ENCODE measurements at places on chromosomes 13 and 19.

- no peak for DNase-seq
Measured at GRCh38 chr13:113002913-113003290, 33.9 kb downstream of the MCF2L start.

DNA sequence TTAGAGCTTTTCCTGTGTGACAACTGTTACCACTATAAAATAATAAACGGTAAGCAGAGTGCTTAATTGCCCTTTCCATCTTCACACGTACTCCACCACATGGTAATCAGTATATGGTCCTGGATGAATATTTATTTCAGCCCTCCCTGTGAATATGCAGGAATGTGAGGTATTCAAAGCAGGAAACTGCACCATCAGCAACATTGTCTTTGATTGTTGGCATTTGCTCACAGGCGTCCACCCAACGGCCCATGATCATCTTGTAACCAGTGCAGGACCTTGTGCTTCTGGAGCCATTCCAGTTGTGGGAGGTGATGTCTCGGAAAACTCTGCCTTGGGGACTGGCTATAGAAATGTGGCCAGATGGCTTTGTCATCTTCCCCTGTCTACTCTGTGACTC is 132.6 kb downstream of the COG6 start:
- no peak for DNase-seq

DNA sequence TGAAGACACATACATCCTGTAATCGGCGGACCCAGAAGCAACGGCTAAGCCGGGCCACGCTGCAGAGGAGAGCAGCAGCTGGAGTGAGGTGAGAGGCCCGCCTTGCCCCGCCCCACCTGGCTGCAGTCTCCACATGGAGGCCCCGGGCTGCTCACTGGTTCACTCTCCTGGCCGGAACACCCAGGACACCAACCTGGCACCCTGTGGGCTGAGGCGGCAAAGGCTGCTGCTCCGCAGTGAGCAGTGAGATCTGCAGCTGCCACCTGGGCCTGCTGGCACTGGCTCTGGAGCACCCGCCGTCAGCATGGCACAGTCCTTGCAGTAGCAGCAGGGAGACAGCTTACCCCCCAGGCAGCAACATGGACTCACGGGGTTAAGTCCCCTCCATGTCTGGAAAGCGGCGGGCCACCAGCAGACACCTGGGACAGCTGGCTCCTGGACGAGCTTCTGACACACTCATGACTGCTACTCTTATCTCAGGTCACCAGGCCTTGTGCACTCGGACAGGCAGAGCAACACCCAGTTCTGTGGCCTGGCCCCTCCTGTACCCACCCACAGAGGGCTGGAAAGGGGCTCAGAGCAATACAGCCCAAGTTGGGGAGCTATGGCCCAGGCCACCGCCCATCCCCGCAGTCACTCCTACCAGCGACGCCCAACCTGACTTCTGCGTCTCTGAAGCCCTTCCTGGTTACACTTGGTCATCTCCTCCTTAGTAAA is 13.2 kb upstream of the KPTN start:
- DNase-seq = no peak

DNA sequence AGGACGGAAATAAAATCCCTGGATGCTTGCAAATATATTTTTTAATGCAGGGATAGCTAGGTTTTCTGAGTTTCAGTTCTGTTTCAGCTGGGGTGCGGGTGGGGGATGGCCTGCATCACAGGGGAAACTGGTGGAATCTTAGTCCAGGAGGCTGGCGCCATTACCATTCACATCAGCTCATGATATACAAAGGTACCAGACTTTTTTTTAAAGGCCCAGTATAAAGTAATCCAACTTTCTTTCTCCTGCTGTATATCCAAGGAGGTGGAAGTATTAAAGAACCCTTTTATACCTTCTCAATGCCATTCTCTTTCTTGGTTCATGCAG is 343.8 kb downstream of the KCNRG start:
- no peak for DNase-seq

- DNase-seq = no peak
Measured at GRCh38 chr19:55368701-55369563, 1.3 kb downstream of the IL11 start.

DNA sequence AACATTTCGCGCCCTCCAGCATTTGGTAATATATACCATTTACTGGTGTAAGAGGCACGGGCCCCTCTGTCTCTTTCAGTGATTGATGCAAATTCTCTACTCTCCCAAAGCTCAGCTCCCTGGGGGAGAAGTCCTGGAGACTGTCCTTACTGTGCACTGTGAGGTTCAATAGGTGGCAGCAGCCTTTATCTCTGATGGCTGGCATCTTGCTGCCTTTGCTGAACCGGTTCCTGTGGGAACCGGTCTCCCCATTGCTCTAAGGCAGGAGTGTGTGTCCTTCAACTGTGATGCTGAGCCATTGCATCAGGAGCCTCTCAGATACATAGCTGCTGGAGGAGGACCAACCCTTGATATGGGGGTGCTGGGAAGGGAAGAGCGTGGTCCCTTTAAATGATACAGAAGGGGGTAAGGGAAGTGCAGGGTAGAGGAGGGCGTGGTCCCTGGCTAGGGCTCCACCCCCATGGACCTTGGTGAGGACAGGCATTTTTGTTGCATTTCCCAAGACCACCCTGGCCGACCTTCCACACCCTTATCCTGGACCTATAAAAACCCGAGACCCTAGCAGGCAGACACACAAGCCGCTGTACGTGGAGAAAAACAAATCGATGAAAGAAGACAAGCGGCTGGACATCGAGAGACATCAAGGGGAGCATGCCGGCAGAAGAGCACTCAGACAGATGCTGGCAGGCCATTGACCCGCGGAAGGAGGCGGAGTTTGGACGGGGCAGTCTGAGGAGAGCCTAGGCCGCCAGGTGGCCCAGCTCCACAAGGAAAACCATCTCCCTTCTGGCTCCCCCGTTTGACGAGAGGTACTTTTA is 41.1 kb upstream of the GTF3A start:
- no peak for DNase-seq

DNA sequence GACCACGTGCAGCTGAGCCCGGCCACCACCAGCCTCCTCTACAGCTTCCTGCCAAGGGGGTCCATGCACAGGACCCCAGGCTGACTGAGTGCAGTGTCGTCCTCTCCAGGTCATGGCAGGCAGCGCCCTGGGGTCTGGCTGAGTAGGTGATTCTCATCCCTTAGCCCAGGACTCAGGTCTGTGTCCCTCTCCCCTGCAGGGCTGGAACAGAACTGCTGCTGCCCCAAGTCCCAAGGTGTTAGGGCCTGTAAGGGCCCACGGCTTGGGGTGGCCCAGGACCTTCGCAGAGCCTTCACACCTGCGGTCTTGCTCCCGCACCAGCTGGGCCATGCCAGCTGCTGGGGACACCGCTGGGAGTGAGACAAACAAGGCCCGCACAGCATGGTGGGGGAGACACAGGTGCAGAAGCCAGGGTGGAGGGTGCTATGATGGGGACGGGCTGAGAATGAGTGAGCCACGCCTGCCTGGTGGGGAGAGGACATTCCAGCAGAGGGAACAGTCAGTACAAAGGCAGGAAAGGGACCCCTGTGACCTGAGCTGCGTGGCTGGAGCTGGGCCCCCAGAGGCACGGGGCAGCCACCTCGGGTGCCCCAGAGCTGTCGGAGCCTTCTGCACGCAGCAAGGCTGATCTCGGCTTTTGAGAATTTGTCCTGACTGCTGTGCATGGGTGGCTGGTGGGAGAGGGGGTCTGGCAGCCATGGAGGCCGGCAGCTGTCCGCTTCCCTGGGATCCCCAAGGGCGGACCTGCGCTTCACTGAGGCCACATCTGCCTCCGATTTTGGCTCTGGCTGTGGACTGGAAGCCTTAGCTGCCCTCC is 11.9 kb downstream of the PLEKHF1 start:
- no peak for DNase-seq

DNA sequence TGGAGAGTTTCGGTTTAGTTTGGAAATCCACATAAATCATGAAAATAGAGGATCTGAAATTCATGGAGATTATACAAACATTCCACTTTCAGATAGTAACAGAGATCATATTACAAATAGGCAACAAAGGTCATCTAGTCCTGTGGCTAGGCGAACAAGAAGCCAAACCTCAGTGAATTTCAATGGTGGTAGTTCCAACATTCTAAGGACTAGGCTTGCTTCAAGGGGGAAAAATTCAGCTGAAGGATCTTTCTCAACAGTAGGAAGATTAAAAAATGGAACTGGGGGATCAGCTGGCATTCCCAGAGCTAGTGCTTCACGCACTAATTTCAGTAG is 47.0 kb downstream of the FOXO1 start:
- DNase-seq = peak; percentile 66

DNA sequence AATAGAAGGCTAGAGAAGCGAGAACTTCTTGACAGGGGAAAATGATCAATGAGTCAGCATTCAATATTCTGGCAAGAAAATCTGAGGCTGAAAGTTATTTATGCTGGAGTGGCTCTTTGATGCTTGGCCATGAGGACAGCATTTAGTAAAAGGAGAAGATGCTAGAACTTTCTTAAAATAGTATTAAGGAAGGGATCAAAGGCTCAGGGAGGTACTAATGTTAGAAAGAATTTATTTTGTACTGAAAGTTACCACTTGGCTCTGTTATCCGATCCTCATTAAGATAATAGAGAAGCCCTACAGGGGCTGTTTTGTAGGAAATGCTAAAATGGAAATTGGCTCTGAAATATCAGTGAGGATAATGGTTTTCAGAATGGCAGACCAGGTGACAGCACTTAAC is 1774.6 kb upstream of the PCDH20 start:
- DNase-seq = peak; percentile 51

GRCh38 chr19:19403373-19403901 is 2.0 kb upstream of the GATAD2A start:
- DNase-seq = peak; percentile 30

GRCh38 chr13:110610955-110611595 is 4.3 kb upstream of the NAXD start:
- DNase-seq = no peak

- no peak for DNase-seq
Measured at GRCh38 chr19:325173-325936, 19.2 kb downstream of the MIER2 start.

- DNase-seq = peak; percentile 73
Measured at GRCh38 chr19:36420961-36421748, 2.7 kb upstream of the ZFP82 start.

GRCh38 chr19:32041681-32042292 is 303.6 kb upstream of the ZNF507 start:
- peak; percentile 21 for DNase-seq

- DNase-seq = no peak
Measured at GRCh38 chr13:29621841-29622240, 26.4 kb upstream of the SLC7A1 start.

GRCh38 chr13:87671753-87672605 is 808 bp downstream of the SLITRK5 start:
- DNase-seq = no peak

DNA sequence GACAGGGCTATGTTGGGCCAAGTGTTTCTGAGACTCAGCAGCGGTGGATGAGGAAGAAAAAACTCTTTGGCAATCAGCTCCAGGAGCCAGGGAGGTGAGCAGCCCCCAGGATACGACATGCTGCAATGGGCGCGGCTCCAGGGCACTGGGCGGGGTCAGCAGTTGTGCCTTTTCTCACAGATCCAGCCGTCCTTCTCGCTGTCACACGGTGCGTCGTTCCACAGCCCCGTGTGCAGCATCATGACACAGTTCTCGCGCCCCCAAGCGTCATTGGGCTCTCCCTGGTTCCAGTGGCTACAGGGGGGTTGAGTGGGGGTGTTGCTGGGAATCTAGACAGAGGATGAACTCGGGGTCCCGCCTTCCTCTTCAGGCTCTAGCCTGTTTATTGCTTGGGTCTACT is 2.7 kb downstream of the CLEC4G start:
- DNase-seq = no peak

- no peak for DNase-seq
Measured at GRCh38 chr13:34730961-34731360, 211.1 kb upstream of the NBEA start.

DNA sequence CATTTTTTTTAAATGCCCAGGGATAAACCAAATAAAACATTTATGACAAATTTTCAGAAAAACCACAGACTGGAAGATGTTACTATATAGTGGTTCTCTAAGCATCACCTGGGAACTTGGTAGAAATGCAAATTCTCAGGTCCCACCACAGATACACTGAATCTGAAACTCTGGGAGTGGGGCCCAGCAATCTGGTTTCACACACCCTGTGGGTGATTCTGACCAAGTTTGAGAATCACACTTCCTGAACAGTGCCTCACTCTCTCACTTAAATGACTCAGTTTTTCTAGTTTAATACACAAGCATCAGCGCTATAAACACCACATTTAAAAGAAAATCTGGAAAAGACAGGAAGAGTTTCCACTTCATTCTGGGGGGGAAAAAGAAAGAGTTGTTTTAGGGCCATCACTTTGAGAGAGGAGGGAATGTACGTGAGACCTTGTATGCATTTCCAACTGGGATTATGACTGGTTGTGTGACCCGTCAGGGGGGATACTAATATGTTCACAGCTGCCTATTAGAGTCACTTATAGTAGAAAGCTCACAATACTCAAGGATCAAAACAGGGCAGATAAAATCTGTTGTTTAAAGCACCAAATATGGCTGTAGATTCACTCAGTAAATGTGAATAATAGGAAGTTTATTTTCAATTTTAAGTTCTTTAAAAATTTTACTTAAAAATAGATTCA is 567.7 kb downstream of the GPC6 start:
- no peak for DNase-seq

DNA sequence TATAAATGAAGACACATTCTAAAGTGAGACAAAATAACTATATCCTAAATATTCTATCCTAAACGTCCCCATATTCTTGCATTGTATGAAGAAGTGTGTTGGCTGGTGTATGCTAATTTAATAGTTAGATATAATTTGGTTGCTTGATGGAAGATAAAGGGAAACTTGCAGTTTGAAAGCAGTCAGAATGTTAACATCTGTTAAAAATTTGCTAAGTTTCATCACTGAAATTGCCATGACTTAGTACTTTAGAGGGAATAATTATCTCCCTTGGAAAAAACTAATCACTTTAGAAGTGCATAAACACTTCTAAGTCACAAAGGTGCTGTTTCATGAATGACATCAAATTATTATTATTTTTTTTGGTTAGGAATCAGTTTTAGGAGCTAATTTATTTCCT is 61.6 kb downstream of the ITGBL1 start:
- no peak for DNase-seq

DNA sequence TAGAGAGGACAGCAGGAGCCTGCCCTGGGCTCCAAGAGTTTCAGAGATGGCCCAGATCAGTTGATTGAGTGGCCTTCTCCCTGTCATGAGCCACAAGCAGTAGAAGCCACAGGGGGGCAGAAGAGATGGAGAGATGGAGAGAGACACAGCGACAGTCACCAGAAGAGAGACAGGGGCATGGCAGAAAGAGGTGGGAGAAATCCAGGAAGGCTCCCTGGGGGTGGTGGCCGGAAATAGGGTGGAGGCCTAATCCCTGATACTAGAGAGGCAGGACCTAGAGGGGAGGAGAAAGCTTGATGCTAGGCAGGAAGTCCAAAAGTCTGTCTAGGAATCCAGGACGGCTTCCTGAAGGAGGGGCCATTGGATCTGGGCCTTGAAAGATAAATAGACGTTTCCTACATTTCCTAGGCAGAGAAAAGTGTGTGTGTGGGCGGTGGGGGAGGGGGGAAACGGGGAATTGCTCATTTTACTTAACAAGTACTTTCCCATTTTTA is 9.6 kb upstream of the TPM4 start:
- DNase-seq = peak; percentile 54

- DNase-seq = no peak
Measured at GRCh38 chr19:2457394-2458037, 757 bp upstream of the LMNB2 start.
